Esophagus squamous epithelium (tissue), 5 donors: ENCODE measurements at places on chromosomes 6 and 20.

DNA sequence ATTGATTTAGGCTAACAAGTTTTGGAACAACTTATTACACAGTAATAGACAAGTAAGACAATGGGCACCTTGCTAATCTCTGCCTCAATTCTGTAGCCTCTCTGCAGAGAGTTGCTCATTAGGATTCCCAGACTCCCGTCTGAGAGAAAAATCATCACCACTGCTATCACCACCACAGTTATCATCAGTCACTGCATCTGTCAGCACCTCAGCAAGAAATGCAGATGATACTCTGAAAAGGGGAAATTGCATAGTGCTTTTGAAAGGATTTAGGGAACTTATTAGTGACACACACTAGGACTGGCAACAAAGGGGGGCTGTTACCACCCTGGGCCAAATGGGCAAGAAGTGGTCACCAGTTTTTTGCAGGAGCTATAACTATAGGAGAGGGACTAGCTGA is 39.9 kb downstream of the FOXA2 start:
- DNase-seq = no peak

DNA sequence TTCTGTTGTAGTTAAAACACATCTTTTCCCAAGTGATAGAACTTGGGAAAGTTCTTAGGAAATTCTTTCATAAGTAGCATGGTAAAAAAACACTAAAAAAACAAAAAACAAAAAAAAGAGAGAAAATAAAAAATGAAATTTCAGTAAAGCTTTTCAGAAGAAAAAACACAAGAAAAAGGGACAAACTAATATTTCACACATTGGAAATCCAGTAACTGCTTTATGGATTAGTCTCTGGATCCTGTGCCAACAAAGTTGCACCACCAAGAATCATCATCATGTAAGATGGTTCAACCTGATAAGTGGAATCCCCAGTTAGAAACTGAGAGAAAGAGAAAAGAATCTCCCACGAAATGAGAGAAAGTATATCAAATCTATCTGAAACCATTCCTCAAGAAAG is 144.2 kb downstream of the GMDS start:
- no peak for DNase-seq

GRCh38 chr20:47356220-47356525 is 326 bp downstream of the ZMYND8 start:
- no peak for DNase-seq

- DNase-seq = no peak
Observed at GRCh38 chr6:71419217-71420094, 130.8 kb downstream of the OGFRL1 start.

- DNase-seq = no peak
Observed at GRCh38 chr6:11282875-11283274, 50.4 kb upstream of the NEDD9 start.

GRCh38 chr6:150143516-150144293 is 861 bp downstream of the PPP1R14C start:
- no peak for DNase-seq

DNA sequence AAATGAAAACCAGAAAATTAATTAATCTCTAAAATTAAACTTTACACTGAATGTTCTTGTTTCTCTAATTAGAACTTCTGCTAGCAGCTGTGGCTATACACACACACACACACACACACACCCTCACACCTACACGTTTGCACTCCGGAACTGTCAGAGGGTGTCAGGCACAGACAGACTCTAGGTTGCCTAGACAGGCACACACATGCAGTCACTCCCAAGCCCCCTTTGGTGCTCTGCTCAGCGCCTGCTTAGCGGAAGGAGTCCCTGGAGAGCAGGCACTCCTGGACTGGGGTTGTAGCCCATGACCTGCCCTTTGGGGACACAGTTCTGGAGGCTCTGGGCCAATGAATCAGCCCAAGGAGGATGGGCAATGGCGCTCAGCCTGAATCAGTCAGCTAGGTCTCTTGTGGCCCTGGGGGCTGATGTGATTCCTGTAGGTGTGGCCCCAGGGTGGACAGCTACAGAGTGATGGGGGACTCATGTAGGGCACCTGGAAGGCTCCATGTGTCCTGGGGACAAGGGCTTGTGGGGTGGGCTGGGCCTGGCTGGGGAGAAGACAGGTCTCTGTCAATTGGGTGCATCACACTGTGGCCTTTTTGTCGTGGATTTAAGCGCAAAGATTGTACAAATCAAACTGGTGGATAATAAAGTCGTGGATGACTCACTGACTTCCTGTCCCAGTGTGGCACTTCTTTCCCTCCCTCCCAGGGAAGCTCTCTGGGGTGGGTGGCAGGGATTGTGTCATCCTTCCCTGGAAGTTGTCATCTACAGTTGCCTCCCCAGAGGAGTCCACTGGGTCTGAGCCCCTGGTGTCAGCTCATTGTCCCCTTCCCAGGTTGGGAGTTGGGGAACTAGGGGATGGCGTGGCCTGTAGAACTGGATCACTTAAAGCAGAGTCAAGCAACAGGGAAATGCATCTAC is 8.8 kb downstream of the TMEM151B start:
- no peak for DNase-seq

- DNase-seq = no peak
Observed at GRCh38 chr6:156824142-156824541, 47.0 kb downstream of the ARID1B start.

- no peak for DNase-seq
Observed at GRCh38 chr6:124870611-124871459, 91.4 kb upstream of the RNF217 start.

GRCh38 chr20:10007158-10007557 is 27.6 kb upstream of the ANKEF1 start:
- no peak for DNase-seq

DNA sequence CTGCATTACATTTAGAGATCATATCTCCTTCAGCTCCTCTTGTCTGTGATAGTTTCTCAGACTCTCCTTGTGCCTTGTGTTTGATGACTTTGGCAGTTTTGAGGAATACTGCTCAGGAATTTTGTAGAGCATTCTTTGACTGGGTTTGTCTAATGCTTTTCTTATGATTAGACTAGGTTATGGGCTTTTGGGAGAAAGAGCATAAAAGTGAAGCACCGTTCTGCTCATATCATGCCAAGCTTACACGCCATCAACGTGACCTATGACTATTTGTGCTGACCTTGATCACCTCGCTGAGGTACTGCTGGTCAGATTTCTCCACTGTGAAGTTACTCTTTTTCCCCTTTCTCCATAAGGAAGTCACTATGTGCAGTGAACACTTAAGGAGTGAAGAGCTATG is 256.0 kb downstream of the LY86 start:
- DNase-seq = no peak

DNA sequence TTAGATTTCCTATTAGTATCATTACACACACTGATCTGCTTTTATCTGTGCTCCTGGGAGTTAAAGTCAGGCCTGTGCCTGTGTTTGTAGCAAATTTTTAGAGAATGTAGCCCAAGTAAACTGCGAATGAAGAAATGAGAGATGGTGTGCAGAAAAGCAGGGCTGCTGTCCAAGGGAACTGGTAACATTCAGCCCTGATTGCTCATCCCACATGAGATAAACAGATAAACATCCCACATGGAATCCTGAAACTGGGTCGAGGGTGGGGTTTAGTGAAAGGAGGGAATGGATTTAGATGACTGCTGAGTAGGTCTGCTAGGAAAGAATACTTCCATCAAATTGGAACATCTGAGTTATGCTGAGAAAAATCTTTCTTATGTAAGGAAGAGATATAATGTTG is 69.1 kb downstream of the GRIK2 start:
- DNase-seq = no peak

- no peak for DNase-seq
Observed at GRCh38 chr6:37845930-37846329, 26.4 kb downstream of the ZFAND3 start.

- DNase-seq = no peak
Observed at GRCh38 chr6:157227202-157228166, 95.8 kb downstream of the TMEM242 start.

DNA sequence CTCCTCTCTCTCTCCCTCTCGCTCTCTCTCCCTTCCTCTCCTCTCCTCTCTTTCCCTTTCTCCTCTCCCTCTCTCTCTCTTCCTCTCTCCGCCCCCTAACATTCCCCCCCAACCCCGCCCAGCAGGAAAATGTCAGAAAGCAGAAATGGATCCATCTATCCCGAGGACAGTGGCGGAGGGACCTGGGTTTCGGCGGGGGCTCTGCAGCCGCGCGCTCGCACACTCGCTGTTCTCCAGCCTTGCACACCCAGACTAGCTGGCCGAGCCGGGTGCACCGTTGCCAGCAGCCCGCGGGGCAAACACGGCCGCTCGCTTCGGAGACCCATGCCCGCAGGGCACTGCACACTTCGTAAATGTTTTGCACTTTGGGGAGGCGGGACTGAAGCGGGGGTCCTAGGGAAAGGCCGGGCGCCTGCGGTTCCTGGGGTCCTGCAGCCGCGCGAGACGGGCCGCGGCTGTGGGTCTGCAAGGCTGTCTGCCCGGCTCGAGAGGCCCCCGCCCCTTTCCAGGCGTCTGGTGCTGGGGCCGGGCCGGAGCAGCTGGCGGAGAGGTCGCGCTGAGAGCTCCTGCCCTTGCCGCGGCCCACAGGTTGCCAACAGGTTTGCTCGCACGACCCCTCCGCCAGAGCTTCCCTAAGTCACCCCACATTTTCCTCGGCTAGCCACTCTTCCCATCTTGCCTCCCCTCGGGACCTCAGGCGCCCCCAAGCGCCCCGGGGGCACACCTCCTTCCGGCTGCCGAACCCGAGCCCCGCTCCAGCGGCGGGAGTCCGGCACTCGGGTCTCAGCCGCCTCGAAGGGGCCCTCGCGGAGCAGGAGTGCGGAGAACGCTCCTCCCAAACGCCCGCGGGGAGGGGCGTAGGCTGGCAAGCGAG is 818 bp upstream of the MDGA1 start:
- no peak for DNase-seq

DNA sequence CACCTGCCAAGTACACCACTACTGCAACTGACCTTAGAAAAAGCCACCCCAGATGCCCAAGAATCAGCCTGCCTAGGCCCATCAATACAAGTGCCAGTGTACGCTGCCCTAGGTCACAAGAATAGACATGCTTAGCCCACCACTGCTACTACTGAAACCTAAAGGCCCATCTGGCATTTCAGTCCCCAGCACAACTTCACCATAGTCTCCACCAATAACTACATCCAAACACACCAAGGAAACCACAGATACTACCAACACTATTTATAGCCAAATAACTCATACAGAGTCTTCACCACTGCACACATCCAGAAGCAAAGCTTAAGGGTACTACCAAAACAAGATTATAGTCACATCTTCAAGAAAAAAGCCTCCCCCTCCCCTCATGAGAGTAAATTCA is 28.2 kb downstream of the TREML4 start:
- DNase-seq = no peak
